Vein endothelial cell (primary cell): ENCODE measurements at places on chromosomes 11 and 22. TPM values are rescaled to one million over a fixed set of nuclear protein-coding genes. Genes with fewer than 3 reads are reported as not detected.

The SLC36A4 gene
- 11.1 and 15.4 TPM in 2 replicates for total RNA-seq

The HTR3B gene
- not detected in 2 replicates for total RNA-seq

The INS gene
- total RNA-seq: not detected in 2 replicates

The SLC43A3 gene
- total RNA-seq: 107 and 123 TPM in 2 replicates

The P4HA3 gene
- 26.4 and 43.8 TPM in 2 replicates for total RNA-seq

The MYOD1 gene
- not detected in 2 replicates for total RNA-seq
